ENCODE measurements at places on chromosomes 13 and 19.

DNA sequence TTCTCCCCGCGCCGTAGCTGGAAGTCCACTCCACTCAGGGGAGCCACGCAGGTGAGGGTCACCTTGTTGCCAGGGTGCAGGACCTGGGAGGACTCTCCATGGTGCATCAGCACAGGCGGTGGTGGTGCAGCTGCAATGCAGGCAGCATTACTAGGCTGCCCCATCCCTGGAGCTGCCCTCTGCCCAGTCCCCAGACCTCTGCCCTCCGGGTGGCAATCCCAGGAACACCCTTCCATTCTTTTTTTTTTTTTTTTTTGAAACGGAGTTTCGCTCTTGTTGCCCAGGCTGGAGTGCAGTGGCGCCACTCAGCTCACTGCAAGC is 1.8 kb downstream of the A1BG start:
- DNase-seq = no peak

- no peak for DNase-seq
Observed at GRCh38 chr19:6472713-6473112, 8.6 kb downstream of the CRB3 start.

DNA sequence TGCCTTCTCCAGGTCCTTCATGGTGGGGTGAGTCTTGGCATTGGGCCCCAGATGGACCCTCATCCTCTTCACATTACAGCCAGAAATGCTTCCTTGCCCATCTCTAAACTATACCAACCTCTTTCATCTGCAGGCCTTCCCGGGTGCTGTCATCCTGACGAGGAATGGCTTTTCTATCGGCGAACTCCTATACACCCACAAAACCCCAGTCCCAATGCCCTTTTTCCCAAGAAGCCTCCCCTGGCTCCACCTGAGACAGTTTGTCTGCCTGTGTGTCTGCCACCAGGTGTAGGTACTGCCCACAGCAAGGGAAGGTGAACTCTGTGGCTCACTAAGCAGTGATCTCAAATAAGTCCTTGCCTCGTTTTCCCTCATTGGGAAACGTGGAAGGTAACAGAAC is 55.3 kb downstream of the PTPRS start:
- DNase-seq = no peak

DNA sequence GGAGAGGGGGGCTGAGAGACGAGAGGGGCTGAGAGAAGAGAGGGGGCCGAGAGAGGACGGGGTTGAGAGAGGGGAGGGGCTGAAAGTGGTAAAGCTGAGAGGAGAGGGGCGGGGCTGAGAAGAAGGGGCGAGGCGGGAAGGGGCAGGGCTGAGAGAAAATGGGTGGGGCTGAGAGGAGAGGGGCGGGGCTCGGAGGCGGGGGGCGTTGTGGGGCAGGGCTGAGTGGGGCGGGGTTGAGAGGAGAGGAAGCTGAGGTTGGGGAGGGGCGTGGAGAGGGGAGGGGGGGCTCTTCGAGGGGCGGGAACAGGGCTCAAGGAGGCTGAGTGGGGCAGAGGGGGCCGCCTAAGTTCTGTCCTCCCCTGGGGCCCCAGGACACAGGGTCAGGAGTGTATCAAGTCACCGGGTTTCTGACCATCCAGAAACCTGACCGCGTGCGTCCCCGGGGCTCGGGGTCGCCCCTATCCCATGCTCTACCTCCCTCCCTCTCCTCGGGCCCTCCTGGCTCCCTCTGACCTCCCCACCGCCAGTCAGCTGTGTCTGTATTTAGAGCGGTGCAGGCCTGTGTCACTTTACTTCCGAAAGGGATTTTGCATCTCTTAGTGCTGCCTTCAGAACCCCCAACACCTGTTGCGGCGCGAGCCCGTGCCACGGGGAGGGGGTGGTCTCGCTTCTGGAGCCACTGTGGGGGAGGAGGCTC is 38.6 kb upstream of the SEMA6B start:
- peak; percentile 29 for DNase-seq

- no peak for DNase-seq
Observed at GRCh38 chr19:56491399-56491798, 14.3 kb upstream of the ZNF667 start.

GRCh38 chr13:75458696-75459422 is 23.1 kb downstream of the TBC1D4 start:
- no peak for DNase-seq

- DNase-seq = no peak
Observed at GRCh38 chr13:77016251-77016812, 10.6 kb downstream of the FBXL3 start.

GRCh38 chr13:48446464-48446863 is 33.6 kb upstream of the LPAR6 start:
- peak; percentile 69 for DNase-seq

DNA sequence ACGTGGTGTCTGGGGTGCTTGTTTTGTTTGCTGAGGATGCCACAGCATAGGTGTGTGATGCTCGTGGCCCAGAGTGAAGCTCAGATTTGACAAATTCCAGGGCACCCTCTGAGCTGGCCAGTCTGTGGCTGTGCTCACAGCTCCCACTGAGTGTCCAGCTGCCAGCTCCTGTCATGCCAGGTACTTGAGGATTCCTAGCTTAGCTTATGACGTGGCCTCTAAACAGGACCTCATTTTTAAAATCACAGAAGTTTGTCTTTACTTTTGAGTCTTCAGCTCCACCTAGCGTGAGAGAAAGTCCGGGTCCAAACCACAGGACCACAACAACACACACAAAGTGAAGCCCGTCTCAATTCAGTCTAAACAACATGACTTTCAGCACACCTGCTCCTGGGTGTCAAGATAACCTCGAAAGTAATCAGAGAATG is 117.3 kb downstream of the RAB20 start:
- no peak for DNase-seq

DNA sequence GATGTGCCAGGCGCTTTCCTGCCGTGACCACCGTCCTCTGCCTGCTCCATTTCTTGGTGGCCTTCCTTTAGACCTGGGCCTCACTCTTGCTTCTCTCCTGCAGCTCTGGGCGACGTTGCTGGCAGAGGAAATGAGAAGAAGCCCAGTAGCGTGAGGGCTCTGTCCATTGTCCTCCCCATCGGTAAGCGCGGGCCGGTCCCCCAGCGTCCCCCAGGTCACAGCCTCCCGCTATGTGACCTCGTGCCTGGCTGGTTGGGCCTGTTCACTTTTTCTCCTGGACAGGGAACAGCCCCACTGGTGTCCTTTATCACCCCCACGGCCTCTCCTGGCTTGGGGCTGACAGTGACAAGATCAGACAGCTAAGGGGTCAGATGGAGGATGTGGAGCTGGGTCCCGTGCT is 27.7 kb downstream of the SPC24 start:
- no peak for DNase-seq

DNA sequence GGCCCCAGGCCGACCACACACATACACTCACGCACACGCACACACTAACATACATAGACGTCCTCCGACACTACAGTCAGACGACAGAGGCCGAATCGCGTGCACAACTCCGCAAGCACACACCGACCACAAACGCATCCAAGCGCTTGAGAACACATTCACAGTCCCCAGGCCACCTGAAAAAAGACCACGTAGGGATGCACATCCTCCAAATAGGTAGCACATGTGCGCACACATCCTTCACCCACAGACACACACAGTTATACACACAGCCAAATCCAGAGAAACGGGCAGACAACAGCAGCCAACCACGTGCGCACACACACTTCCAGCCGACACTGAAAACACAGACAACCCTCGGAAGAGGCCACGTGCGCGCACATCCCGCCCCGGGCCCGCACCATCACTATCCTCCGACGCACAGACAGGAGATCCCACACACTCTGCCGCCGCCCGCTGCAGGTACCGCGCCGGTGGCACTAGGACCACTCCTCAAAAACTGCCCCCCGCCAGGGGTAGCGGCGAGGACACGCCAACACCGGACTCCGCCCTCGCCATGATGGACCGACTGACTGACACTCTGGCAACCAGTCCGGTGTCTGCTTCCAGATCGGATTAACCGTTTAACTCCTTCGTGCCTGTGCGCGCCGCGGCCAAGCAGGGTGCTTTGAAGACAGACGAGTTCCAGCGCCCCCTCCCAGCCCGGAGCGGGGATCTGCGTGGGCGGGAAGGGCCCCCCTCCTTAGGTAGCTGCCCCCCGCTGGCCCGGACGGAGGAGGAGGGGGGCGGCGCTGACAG is 493 bp upstream of the PDE4A start:
- peak; percentile 42 for DNase-seq

DNA sequence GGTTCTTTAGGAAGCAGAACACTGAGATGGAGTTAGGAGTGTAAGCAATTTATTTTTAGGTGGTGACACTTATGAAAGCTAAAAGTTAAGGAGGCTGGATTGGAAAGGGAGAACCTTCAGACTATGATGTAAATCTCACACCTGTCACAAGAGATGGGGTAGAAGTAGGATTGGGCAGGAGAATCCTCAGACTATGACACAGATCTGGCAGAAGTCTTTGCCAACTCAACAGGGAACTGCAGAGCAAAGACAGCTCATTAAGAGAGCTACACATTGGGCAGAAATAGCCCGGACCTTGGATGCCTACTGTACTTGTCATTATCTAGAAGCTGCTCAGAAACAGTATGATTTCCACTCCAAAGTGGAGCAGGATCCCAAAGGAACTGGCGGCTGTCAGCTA is 134.4 kb downstream of the DNAJC15 start:
- DNase-seq = no peak

GRCh38 chr13:68368922-68369321 is 1138.8 kb upstream of the PCDH9 start:
- no peak for DNase-seq

DNA sequence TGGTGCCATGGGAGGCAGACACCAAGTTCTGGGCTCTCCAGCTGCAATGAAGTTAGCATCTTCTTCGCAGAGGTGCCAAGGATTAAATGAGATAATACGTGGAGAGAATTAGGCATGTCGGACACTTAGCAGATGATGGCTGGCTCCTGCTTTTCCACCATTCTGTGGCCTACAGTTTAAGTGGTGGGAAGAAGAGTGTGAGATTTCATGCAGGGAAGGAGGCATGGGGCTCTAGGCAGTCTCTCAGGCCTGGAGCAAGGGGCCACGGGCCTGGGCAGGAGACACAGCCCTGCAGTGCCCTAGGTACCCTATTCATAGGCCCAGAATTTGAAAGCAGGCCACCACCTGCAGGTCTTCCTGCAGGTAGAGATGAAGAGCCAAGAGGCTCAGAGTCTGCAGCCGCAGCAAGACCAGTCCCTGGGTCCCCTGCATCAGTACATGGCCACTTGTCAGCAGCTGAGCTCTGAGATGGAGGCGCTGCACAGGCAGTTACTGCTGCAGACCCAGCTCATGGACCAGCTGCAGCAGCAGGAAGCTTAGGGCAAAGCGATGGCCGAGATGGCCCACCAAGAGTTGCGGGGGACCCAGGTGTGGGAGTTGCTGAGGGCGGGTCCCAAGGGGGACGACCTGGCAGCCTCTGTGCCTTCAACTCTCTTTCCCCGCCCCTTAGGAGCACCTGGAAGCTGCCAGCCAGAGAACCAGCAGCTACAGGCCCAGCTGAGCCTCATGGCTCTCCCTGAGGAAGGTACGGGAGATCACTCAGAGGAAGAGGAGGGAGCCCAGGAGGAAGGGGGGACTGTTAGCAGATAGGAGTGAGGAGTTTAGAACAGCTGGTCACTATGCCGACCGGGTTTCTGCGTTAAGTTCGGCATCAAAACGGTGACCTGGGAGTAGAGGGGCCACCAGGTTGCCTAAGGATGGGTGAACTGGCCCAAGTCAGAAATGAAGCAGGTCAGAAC is 33.2 kb upstream of the ZNF492 start:
- no peak for DNase-seq

GRCh38 chr13:46812301-46812797 is 15.4 kb upstream of the ESD start:
- DNase-seq = no peak

GRCh38 chr19:48381178-48381950 is 10.0 kb downstream of the KDELR1 start:
- DNase-seq = no peak

DNA sequence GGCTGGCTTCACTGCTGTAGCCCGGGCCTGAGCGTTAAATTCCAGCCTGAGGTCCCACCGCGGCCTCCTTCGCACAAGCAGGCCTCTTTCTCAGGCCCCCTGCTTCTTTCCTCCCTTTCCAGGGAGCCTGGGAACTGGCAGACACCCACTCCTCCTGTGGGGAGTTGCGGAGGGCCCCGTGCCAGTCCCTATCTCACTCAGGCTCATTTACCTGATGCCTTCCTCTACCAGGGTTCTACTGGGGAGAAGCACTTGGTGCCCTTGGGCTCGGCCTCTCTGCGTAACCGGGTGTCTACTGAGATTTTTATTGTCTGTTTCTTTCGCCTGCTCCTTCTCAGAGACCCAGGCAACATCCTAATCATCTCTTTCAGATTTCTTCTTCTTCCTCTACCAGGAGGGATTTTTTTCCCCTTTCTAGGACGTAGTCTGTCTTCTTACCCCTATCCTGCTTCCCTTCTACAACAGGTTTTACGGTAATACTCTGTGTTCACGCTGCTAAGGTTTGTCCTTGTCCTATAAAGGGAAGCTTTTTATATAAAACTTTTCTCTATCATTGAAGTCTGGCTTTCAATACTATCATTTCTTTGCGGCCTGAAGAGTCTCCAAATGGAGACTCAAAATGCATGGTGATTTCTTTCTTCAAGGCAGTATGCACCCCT is 135.4 kb upstream of the GPR12 start:
- DNase-seq = no peak

GRCh38 chr13:89660752-89661151 is 1686.7 kb upstream of the MIR17HG start:
- no peak for DNase-seq

DNA sequence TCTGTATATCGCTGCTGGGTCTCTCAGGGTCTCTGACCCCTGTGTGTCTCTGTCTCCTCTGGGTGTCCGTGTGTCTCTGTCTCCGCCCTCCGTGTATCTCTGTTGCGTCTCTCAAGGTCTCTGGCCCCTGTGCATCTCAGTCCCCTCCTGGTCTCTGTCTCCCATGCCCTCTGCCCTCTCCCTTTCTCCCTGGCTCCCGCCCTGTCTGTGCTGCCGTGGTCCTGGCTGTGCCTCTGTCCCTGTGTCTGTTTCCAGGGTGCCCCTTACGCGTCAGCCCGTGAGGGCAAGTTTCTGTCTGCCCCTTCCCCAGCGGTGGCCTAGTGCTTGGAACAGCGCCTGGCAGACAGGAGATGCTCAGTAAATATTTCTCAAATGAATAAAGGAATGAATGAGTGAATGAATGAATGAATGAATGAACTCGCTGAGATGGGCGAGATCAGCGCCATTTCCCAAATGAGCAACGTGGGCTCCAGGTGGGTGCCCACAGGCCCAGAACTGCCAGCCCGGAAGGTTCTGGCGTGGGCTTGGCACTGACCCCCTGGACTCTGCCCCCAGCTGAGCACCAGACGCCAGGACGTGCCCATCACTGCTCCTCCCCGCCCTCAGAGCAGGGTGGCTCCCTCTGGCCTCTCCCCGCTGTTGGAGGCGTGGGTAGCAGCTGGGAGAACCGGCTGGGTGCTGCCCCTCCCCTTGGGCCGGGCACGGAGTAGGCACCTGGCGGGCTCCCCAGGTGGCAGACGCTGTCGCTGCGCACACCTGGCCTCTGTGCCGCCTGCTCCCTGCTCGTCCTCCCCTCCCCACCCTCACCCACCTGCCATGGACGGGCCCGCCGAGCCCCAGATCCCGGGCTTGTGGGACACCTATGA is at the start of gene SULT2B1:
Gene SULT2B1 (plus strand): TSS at position 736 of the 866 bp plus-strand sequence. CDS start 81 bp downstream, at position 817.
- no peak for DNase-seq
